ENCODE measurements at places on chromosomes 2 and 18. TPM values are rescaled to one million over a fixed set of nuclear protein-coding genes. Genes with fewer than 3 reads are reported as not detected.
A peak's percentile ranks its signal among the peaks of the same experiment; 100 is the strongest.

DNA sequence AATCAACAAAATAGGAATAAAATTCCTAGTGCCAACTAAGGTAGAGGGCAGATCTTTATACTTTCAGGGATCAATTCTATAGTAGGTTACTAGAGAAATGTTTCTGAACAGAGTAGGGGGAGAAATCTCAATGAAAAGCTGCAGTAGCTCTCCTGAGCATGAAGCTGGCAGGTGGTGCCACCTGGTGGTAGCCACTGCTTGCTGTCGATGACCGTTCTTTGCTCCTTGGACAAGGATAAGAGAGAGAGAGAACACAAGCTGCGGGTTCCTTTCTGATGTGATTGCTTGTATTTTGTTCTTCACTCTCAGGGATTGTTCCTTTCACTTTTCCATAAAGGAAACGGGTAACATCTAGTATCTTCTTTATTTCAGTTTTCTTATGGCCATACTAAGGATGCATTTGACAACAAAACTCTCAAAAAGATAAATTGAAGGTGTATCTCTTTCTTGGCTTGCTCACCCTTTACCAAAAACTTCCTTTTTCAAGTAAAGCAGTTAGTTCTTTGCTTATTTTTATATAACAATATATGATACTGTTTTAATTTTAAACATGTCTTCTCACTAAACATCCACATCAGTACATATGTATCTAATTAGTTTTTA, 18.6 kb upstream of the MRPL19 start:
- no peak overlapping the region for H3K27ac ChIP-seq
- DNase-seq, result peak; percentile 61
- no peaks in the 10 kb centered on the region for H3K4me1 ChIP-seq
- H3K27me3 ChIP-seq, result no peaks in the 10 kb centered on the region
- H3K4me3 ChIP-seq, result no peak overlapping the region

GRCh38 chr2:214395040-214395439, 15.8 kb upstream of the VWC2L start:
- no peaks in the 10 kb centered on the region for H3K4me1 ChIP-seq
- H3K27ac ChIP-seq, result no peak overlapping the region
- no peaks in the 10 kb centered on the region for H3K36me3 ChIP-seq
- H3K27me3 ChIP-seq, result no peaks in the 10 kb centered on the region

- no peaks in the 10 kb centered on the region for H3K27me3 ChIP-seq
- H3K27ac ChIP-seq, result no peak overlapping the region
- no peak for DNase-seq
- peaks cover 5% of the 10 kb centered on the region for H3K4me1 ChIP-seq
- H3K36me3 ChIP-seq, result no peaks in the 10 kb centered on the region
These were observed 24.9 kb downstream of the ASAP2 start for GRCh38 chr2:9231291-9232165.

DNA sequence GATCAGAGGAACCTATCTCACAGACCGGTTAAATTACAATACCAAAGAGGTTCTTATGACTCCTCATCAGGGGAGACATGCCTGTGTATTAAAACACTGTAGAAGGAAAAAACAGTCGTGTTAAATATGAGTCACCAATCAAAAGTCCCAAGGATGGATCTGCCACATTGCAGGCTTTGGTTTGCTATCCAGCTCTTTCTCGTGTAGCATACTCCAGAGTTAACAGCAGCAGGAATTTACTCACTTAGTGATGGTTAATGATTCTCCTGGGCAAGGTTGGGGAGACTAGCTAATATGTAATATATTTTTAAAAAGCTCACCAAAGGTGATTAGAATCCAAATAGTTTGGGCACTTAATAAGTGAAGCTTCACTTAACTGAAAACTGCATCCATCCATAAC, 109.7 kb downstream of the MBD5 start:
- no peak for DNase-seq
- no peaks in the 10 kb centered on the region for H3K27me3 ChIP-seq
- no peaks in the 10 kb centered on the region for H3K36me3 ChIP-seq
- no peak overlapping the region for H3K27ac ChIP-seq
- H3K4me1 ChIP-seq, result no peaks in the 10 kb centered on the region

- no peak overlapping the region for H3K27ac ChIP-seq
- DNase-seq, result no peak
- no peak overlapping the region for H3K4me3 ChIP-seq
- no peaks in the 10 kb centered on the region for H3K36me3 ChIP-seq
These were observed 83.5 kb downstream of the BIN1 start for GRCh38 chr2:127023504-127023903.

- H3K27me3 ChIP-seq, result no peaks in the 10 kb centered on the region
- no peak overlapping the region for H3K4me3 ChIP-seq
- DNase-seq, result no peak
- H3K27ac ChIP-seq, result no peak overlapping the region
- H3K36me3 ChIP-seq, result peaks cover 3% of the 10 kb centered on the region
These were observed 48.3 kb upstream of the BMPR2 start for GRCh38 chr2:202327858-202328257.

DNA sequence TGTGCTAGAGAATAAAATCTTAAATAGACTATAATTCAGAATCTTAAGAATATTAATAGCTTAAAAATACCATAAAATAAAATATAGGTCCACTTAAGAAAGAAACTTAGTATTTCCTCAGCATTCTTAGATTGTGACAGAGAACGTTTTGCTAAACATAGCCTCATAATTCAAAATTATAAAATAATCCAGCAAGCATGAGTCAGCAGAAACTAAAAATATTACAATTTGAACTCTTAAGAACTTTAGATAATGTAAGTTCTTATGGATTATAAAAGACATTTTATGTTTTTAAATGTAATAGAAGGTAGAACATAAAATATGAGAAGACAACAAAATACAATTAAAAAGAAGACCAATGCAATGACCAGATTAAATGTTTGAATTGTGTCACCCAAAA, 164.5 kb upstream of the MC4R start:
- H3K4me1 ChIP-seq, result no peaks in the 10 kb centered on the region
- H3K36me3 ChIP-seq, result no peaks in the 10 kb centered on the region
- H3K27me3 ChIP-seq, result no peaks in the 10 kb centered on the region
- no peak overlapping the region for H3K27ac ChIP-seq
- DNase-seq, result no peak

DNA sequence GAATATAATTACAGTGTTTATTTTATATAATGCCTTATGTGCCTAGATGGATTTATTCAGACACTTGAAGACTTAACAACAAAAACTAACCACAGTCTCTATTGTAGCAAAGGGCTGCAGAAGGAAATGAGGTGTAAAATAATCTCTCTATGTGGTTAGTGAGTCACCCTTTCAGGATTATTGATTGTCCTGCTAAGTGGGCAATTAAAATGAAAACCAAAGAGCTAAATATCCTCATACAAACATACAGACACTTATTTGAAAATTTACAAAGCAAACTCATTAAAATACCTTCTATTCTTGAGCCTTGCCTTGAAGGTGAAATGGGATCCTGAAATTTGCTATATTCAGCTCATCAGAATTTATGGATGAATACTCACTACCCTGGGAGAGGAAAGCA, 27.7 kb upstream of the DCC start:
- DNase-seq, result no peak
- H3K36me3 ChIP-seq, result no peaks in the 10 kb centered on the region
- H3K27ac ChIP-seq, result no peak overlapping the region

DNA sequence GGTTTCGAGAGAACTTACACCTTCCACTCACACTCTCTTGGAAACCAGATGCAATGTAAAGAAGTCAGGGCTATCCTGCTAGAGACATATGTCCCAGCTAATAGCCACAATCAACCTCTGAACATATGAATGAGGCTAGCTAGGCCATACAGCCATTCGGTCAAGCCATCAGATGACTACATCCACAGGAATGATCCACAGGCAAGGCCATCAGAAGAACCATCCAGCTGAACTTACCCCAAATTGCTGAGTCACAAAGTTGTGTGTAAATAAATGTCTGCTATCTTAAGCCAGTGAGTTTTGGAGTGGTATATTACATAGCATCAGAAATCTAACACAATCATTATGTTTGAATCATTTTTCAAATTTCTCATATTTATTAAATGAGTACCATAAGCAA, 5.2 kb upstream of the SPAST start:
- no peaks in the 10 kb centered on the region for H3K27me3 ChIP-seq
- no peak overlapping the region for H3K4me3 ChIP-seq
- H3K4me1 ChIP-seq, result no peaks in the 10 kb centered on the region
- DNase-seq, result no peak

GRCh38 chr18:65215865-65216466, 534.8 kb upstream of the CDH7 start:
- H3K4me3 ChIP-seq, result no peak overlapping the region
- H3K4me1 ChIP-seq, result no peaks in the 10 kb centered on the region
- no peaks in the 10 kb centered on the region for H3K36me3 ChIP-seq
- no peak overlapping the region for H3K27ac ChIP-seq

- H3K27me3 ChIP-seq, result no peaks in the 10 kb centered on the region
- no peak overlapping the region for H3K4me3 ChIP-seq
- H3K27ac ChIP-seq, result no peak overlapping the region
- H3K36me3 ChIP-seq, result no peaks in the 10 kb centered on the region
- DNase-seq, result no peak
These were observed 442.2 kb upstream of the CWC22 start for GRCh38 chr2:180449171-180449915.

GRCh38 chr18:26874283-26874682, 8.8 kb upstream of the AQP4 start:
- H3K27ac ChIP-seq, result no peak overlapping the region
- no peak for DNase-seq
- no peaks in the 10 kb centered on the region for H3K36me3 ChIP-seq
- H3K27me3 ChIP-seq, result no peaks in the 10 kb centered on the region
- no peaks in the 10 kb centered on the region for H3K4me1 ChIP-seq
- H3K4me3 ChIP-seq, result no peak overlapping the region

- H3K27ac ChIP-seq, result no peak overlapping the region
- no peaks in the 10 kb centered on the region for H3K36me3 ChIP-seq
- no peak overlapping the region for H3K4me3 ChIP-seq
- DNase-seq, result no peak
These were observed 33.1 kb upstream of the PMAIP1 start for GRCh38 chr18:59866551-59867269.

- no peaks in the 10 kb centered on the region for H3K36me3 ChIP-seq
- DNase-seq, result no peak
These were observed 23.7 kb downstream of the ELMOD3 start for GRCh38 chr2:85378257-85378656.

DNA sequence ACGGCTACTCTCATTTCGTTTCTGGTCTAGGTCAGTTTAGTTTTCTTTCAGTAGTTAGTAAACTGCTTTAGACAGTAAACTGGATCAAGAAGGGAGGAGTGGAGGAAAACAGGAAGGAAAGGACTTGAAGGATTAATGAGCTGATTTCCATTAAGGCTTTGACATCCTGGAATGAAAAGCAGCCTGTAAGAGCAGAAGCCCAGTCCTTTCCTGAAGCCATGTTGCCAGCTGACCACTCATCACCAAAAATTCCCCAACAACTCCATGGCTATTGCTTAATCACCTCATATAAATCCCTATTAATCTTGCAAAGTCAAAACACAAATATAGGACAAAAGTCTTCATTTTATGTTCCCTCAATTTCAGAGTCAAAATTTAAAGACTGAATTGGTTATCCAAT, 113.7 kb upstream of the ZFP36L2 start:
- DNase-seq, result no peak
- peaks cover 14% of the 10 kb centered on the region for H3K4me1 ChIP-seq

GRCh38 chr18:9017167-9017904, 85.2 kb upstream of the NDUFV2 start:
- DNase-seq, result peak; percentile 47
- H3K4me3 ChIP-seq, result peak overlapping the region; percentile 30
- no peaks in the 10 kb centered on the region for H3K4me1 ChIP-seq
- H3K36me3 ChIP-seq, result no peaks in the 10 kb centered on the region
- peak overlapping the region; percentile 94 for H3K27ac ChIP-seq
- no peaks in the 10 kb centered on the region for H3K27me3 ChIP-seq

DNA sequence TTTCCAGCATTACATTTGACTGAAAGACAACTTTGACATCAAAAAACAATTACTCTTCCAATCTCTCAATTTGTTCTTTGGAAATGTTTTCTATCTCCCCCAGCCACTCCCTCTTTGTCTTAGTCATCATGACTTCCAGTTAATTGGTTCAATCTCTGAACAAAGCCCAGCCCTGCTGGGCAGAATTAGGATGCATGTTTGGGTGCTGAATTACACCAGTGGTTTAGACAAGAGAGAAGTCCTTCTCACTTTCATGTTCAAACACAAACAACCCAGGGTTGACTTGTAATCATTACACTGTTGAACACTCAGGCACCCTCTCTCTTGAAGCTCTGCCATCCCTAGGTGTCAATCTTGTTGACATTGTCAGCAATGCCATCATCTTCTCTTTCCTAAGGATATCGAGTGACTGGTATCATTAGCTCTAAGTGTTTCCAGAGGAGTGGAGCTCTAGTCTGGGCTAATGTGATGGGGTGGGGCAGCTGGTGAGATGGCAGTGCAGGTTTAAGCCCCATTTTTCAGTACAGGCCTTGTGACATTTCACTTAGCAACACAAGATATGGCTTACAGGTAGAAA, 90.8 kb upstream of the MEIS1 start:
- H3K27me3 ChIP-seq, result no peaks in the 10 kb centered on the region
- no peaks in the 10 kb centered on the region for H3K4me1 ChIP-seq
- no peak for DNase-seq
- H3K27ac ChIP-seq, result no peak overlapping the region
- H3K4me3 ChIP-seq, result no peak overlapping the region
- no peaks in the 10 kb centered on the region for H3K36me3 ChIP-seq

DNA sequence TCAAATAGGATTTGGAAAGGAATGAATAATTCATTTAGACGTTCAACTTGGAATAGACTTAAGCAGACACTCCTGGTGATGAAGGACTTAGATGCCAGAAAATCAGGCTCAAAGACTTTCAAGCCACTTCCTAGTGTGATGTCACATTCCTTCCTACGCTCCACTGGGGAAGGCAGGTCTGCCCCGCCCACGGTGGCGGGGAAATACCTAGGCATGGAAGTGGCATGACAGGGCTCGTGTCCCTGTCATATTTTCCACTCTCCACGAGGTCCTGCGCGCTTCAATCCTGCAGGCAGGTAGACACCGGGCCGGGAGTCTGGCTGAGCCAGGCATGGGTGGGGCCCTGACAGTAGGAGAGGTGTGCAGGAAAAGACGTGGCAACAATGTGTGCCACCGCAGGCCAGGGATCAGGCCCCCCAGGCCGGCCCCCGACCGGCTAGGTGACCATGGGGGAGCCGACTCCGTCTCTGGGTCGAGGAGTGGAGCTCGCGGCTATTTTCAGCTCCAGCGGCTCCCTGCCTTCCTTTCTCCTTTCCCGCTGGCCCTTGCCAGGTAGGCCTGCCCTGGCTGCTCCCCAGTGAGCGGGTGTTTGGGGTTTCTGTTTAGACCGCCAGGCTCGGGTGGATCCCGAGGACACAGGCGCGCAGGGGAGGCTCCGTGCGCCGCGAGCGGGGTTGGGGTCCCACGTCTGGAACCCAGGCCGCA, at the start of gene IL1RL2:
Gene IL1RL2, plus strand, starts transcription at position 233 of the 705 bp plus-strand sequence. CDS start 845 bp downstream, outside the sequence.
- DNase-seq, result peak; percentile 54
- no peaks in the 10 kb centered on the region for H3K36me3 ChIP-seq

ASXL3 gene
- 0.96 TPM for total RNA-seq

THUMPD2 gene
- total RNA-seq, result 38.2 TPM

NYAP2 gene
- not detected for total RNA-seq

MZT2A gene
- total RNA-seq, result 50.5 TPM

HNMT gene
- 94.7 TPM for total RNA-seq

APLF gene
- 14.5 TPM for total RNA-seq

L3MBTL4 gene
- 19.7 TPM for total RNA-seq

STPG4 gene
- not detected for total RNA-seq

TAF4B gene
- total RNA-seq, result 14.1 TPM

SETBP1 gene
- total RNA-seq, result 40.1 TPM

C18orf54 gene
- 2.3 TPM for total RNA-seq
